Liver (tissue), 10 donors: ENCODE measurements at places on chromosomes 1 and 21. TPM values are rescaled to one million over a fixed set of nuclear protein-coding genes. Genes with fewer than 3 reads are reported as not detected.

GRCh38 chr1:154628121-154628405 is 20.1 kb upstream of the ADAR start:
- H3K4me1 ChIP-seq, result peaks cover 10% of the 10 kb centered on the region
- peak overlapping the region; percentile 83 for H3K4me3 ChIP-seq
- DNase-seq, result no peak
- no peaks in the 10 kb centered on the region for H3K27me3 ChIP-seq
- no peaks in the 10 kb centered on the region for H3K36me3 ChIP-seq
- H3K27ac ChIP-seq, result peak overlapping the region; percentile 94

GRCh38 chr1:36306210-36306901 is at the start of gene SH3D21:
TSS of gene SH3D21 (plus strand) at chr1:36306368. CDS start at chr1:36306421, 53 bp downstream.
- H3K36me3 ChIP-seq, result peaks cover 25% of the 10 kb centered on the region
- no peaks in the 10 kb centered on the region for H3K27me3 ChIP-seq
- H3K27ac ChIP-seq, result peak within 1 kb of the TSS; percentile 61

DNA sequence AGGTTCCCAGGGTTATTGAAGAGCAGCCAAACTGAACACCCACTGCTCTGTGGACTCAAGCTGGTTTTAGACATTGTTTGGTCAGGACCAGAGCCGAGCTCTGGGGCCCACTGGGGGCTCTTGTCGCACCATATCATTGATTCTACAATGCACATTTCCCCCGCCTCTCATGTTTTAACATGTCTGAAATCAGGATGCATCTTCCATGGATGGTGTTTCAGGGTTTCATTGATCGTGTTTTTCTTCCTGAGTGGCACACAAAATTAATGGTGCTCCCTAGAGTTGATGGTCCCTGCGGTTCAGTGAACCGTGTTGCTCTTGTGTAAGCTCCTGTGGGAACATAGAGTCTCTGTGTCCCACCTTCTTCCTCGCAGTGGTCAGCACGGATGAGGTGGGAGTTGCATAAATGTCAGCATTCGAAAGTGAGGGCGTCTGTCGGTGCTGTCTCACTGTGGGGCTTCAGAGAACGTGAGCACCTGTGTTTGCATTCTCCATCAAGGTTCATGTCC is 38.3 kb downstream of the GALNT2 start:
- H3K4me1 ChIP-seq, result peaks cover 24% of the 10 kb centered on the region
- DNase-seq, result no peak
- H3K27ac ChIP-seq, result peak overlapping the region; percentile 81
- H3K4me3 ChIP-seq, result no peak overlapping the region

DNA sequence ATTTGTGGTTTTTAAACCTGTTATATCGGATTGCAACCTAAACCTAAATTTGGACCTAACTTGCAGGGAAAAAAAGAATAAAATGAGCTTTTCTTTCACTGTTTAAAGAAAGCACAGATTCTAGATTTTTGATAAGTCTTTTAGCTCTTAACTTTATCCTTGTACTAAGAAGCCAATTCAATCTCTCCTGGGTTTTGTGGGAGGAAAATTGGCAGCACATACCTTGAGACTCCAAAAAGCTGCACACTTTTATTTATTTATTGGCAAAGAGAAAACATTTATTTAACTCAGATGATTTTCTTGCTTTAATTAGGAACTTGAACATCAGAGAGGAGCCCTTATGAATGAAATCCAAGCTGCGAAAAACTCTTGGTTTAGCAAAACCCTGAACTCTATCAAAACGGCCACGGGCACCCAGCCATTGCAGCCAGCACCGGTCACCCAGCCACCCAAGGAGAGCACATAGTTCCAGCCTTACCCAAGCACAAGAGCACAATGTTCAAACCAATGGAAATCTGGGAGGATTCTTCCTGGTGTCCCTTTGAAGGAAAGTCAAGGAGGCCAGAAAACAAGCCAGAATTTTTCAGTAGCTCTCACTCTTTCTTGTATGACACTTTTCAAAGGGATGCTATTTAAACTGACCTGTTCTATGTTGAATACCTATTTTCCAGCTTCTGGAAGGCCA is 10.1 kb upstream of the CACYBP start:
- H3K4me3 ChIP-seq, result no peak overlapping the region
- no peaks in the 10 kb centered on the region for H3K36me3 ChIP-seq
- no peaks in the 10 kb centered on the region for H3K27me3 ChIP-seq

GRCh38 chr21:30408782-30409494 is 13.1 kb downstream of the KRTAP13-1 start:
- H3K27me3 ChIP-seq, result no peaks in the 10 kb centered on the region
- H3K4me1 ChIP-seq, result no peaks in the 10 kb centered on the region
- no peaks in the 10 kb centered on the region for H3K36me3 ChIP-seq
- no peak overlapping the region for H3K4me3 ChIP-seq
- no peak overlapping the region for H3K27ac ChIP-seq
- no peak for DNase-seq

GRCh38 chr1:194658090-194658439 is 1471.7 kb upstream of the B3GALT2 start:
- DNase-seq, result no peak
- no peak overlapping the region for H3K27ac ChIP-seq
- no peaks in the 10 kb centered on the region for H3K36me3 ChIP-seq
- no peak overlapping the region for H3K4me3 ChIP-seq

- DNase-seq, result peak; percentile 36
- no peaks in the 10 kb centered on the region for H3K4me1 ChIP-seq
- no peaks in the 10 kb centered on the region for H3K27me3 ChIP-seq
Measured at GRCh38 chr1:63774617-63775417, 1.0 kb downstream of the ROR1 start.

DNA sequence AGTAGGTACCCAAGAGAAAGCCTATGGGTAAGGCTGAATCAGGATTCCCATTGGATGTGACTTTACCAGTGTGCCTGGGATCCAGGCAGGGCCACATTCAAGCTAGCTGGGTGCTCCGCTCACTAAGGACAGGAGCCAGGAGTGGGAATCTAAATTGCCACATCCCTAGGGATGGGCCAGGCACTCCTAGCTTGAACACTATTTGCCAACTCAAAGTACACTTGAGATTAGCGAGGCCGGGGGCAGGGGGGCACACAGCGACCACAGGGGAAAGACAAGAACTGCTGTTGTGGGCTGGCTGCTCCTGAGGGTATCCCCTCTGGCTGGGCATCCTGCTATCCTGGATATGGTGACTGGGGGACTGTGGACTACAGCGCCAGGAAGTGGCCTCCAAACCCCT is 4.3 kb downstream of the SLC45A3 start:
- H3K36me3 ChIP-seq, result no peaks in the 10 kb centered on the region
- no peak overlapping the region for H3K4me3 ChIP-seq
- peak overlapping the region; percentile 77 for H3K27ac ChIP-seq
- peaks cover 26% of the 10 kb centered on the region for H3K4me1 ChIP-seq

DNA sequence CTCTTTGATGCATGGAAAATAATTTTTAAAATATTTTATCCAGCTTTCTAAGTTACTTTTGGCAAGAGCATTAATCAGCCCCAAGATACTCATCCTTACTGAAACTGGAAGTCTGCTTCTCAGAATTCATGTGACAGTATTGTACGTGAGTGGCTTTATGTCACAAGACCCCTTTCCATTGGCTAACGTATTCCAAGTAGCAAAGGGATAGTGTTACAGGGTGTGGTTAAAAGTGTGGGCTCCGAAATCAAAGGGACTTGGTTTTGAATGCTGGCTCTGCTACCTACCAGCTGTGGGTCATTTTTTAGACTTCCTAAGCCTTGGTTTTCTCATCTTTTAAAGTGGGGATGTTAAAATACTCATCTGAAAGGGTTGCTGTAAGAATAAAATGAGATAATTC is 91.7 kb downstream of the RHOU start:
- DNase-seq, result no peak
- no peak overlapping the region for H3K27ac ChIP-seq
- H3K27me3 ChIP-seq, result no peaks in the 10 kb centered on the region
- no peak overlapping the region for H3K4me3 ChIP-seq
- no peaks in the 10 kb centered on the region for H3K4me1 ChIP-seq

- H3K4me3 ChIP-seq, result no peak overlapping the region
- H3K27ac ChIP-seq, result no peak overlapping the region
- DNase-seq, result no peak
- H3K4me1 ChIP-seq, result no peaks in the 10 kb centered on the region
- H3K27me3 ChIP-seq, result no peaks in the 10 kb centered on the region
Measured at GRCh38 chr1:162951553-162952315, 90.8 kb upstream of the CCDC190 start.

DNA sequence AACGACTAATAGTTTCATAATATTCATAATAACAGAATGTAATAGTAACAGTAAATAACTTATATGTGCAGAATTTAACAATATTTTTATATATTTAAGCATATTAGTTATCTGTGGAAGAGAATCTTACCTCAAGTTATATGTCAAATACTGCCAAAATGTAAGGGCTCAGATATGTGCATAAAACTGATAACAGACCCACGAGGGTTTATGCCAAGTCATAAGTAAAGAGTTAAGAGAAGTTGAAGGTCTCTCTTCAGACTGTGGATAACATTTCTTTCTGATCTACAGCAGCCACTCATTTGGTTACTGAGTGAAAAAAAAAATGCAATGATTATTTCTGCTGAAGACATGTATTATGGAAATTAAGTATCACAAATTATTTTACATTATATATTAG is 1167.8 kb upstream of the NCAM2 start:
- no peaks in the 10 kb centered on the region for H3K4me1 ChIP-seq
- no peaks in the 10 kb centered on the region for H3K36me3 ChIP-seq
- H3K27ac ChIP-seq, result no peak overlapping the region
- DNase-seq, result no peak
- H3K4me3 ChIP-seq, result no peak overlapping the region

DNA sequence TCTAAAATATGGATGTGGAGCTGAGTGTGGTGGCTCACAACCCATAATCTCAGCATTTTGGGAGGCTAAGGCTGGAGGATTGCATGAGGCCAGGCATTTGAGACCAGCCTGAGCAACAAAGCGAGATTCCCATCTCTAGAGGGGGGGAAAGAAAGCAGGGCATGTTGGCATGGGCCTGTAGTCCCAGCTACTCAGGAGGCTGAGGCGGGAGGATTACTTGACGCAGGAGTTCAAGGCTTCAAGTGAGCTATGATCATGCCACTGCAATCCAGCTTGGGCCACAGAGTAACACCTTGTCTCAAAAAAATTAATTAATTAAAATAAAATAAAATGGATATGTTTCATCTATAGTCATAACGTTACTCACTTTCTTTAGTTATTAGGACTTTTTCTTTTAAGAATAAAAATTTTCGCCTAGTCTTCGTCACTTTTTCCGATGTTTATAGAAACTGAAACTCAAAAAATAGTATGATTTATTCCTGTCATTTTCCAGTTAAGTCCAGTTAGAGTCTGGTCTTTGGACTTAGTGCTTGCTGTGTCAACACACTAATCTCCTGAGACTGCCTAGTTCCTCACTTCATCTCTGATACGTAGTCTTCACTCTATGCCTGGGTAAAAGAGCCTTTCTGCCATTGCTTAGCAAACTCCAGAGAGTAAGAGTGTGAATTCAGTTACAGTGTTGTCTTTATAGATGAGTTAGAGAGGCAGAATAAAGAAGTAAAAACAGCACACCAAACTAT is 28.0 kb downstream of the IARS2 start:
- H3K4me3 ChIP-seq, result no peak overlapping the region
- H3K4me1 ChIP-seq, result peaks cover 7% of the 10 kb centered on the region
- peak overlapping the region; percentile 14 for H3K27ac ChIP-seq
- DNase-seq, result no peak
- peaks cover 5% of the 10 kb centered on the region for H3K36me3 ChIP-seq
- H3K27me3 ChIP-seq, result no peaks in the 10 kb centered on the region

- no peak overlapping the region for H3K4me3 ChIP-seq
- no peak for DNase-seq
- peaks cover 42% of the 10 kb centered on the region for H3K4me1 ChIP-seq
- peak overlapping the region; percentile 81 for H3K27ac ChIP-seq
- no peaks in the 10 kb centered on the region for H3K36me3 ChIP-seq
Measured at GRCh38 chr1:58883888-58884482, 100.1 kb upstream of the JUN start.

GRCh38 chr1:4115191-4115900 is 215.3 kb upstream of the C1orf174 start:
- H3K27ac ChIP-seq, result no peak overlapping the region
- no peaks in the 10 kb centered on the region for H3K36me3 ChIP-seq
- no peaks in the 10 kb centered on the region for H3K27me3 ChIP-seq
- H3K4me3 ChIP-seq, result no peak overlapping the region
- DNase-seq, result no peak

DNA sequence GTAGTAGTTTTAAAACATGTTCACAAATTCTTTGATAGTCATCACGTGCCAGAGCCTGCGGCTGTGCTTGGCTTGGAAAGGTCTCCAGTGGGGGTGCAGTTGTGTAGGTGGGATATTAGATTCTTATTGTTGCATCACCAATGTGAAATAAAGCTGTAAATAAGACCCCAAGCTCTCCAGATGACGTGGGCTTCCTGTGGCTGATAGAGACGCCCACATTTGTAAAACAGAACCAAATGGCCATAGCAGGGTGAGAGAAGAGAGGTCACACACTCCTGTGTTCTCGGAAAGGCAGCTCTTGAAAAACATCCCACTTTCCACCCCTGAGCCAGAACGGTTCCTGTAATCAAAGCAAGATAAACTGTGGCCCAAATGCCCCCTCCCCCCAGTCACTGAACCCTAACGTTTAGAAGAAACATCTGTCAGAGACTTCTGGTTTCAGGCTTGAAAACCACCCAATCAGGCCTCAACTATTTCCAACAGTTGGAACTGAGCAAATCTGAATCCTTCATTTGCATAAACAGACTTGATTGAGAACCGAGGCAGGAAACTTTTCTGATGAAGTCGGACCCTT is 6.6 kb upstream of the NTPCR start:
- no peak overlapping the region for H3K4me3 ChIP-seq
- H3K27ac ChIP-seq, result no peak overlapping the region
- DNase-seq, result no peak
- no peaks in the 10 kb centered on the region for H3K27me3 ChIP-seq
- H3K4me1 ChIP-seq, result no peaks in the 10 kb centered on the region

DNA sequence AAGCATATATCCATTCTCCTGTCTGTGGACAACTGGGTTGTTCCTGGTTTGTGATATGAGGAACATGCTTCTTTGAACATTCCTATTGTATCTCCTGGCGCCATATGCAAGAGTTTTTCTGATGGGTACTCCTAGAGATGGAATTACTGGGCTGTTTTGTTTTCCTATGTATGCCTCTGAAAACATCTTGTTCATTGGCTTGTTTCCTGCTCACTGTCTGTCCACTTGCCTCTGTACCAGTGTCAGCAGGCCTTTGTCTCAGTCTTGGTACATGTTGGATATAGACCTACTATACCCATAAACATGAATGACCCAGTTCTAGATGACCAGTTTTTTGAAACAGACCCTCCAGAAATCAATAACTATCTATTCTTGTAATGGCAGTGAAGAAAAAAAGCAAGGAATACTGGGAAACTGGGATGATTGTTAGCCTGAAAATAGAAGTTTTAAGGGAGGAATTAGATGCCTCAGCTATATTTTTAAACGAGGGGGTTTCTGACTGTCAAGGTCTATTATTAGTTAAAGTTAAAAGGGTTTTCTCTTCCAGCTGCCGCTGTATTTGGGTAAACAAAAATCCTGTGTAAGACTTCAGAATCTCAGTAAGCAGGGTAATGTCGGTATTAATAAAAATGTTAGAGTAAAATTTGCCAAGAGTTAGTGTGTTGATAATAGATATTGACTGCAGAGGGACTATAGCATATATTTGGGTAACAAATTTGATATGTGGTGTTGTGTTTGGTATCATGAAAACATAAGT is 103.6 kb downstream of the RYR2 start:
- no peak for DNase-seq
- no peaks in the 10 kb centered on the region for H3K27me3 ChIP-seq
- no peak overlapping the region for H3K27ac ChIP-seq
- H3K4me1 ChIP-seq, result no peaks in the 10 kb centered on the region

Gene OR6K3
- not detected for total RNA-seq

Gene CELA2B
- total RNA-seq, result not detected

Gene MROH7
- total RNA-seq, result 0.51 TPM

Gene ALX3
- not detected for total RNA-seq

Gene ABCD3
- total RNA-seq, result 71.6 TPM

Gene S100A7
- total RNA-seq, result not detected

Gene TSPEAR
- total RNA-seq, result not detected

Gene LHX8
- total RNA-seq, result not detected
